ENCODE measurements at places on chromosomes 7 and 10.

GRCh38 chr7:2984091-2984490 lies 59.6 kb downstream of the CARD11 start:
- ATAC-seq, result no peak

- ATAC-seq, result no peak
Measured at GRCh38 chr10:7547829-7548228, 118.9 kb downstream of the ITIH5 start.

DNA sequence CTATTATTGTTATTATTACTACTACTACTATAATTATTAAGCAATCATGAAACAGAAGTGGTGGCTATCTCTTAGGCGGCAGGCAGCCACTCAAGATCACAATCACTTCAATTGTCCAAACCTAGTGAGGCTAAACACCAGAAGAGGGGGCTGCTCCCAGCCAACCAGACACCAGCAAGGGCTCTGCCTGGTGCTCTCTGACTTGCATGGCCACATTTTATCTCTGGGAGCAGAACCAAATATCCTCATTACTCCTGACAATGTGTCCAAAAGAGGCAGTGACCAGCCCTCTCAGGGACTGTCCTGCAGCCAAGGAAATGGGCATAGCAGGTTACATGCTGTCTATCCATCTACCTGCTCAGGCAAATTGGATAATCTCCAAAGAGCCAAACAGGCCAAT lies 187.4 kb upstream of the PDE1C start:
- ATAC-seq, result no peak

DNA sequence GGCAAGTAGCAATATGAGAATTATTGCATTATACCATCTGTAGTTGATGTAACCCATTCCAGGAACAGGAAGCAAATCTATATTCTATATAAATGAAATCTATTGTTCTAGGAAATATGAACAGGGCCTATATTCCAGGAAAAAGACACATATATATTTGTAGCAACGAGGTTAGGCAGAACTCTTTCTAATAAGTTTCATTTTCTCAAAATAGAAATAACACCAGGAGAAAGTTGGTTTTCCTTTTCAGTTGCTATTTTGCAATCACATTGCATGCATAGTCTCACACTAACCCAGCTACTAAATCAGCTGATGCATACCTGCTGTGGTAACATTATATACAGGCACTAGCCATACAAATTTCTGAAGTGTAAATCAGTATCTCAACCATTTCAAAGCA lies 6.2 kb upstream of the IFIT2 start:
- no peak for ATAC-seq

DNA sequence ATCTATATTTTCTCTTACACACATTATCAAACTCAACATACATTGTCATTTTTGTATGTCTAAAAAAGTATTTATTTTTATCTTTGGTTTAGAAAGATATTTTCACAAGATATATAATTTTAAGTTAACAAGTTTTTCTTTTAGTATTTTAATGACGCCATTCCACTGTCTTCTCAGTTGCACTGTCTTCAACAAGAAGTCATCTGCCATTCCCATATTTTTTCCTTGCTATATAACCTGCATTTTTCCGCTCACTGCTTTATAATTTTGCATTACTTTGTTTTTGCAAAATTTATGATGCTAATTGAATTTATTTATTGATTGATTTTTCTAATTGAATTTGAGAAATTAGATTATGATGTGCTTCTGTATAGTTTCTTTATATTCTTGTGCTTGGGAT lies 357.8 kb upstream of the RNF32 start:
- no peak for ATAC-seq

Data from SK-N-SH treated with all-trans-retinoic acid at 6 μM for 48 hours (cell line).